ENCODE measurements at places on chromosomes 11 and 22. TPM values are rescaled to one million over a fixed set of nuclear protein-coding genes. Genes with fewer than 3 reads are reported as not detected.

Gene GLYAT
- total RNA-seq: not detected

Gene OR52E8
- not detected for total RNA-seq

GRCh38 chr11:14364322-14364721, 5.3 kb upstream of the RRAS2 start:
- H3K27me3 ChIP-seq: no peaks in the 10 kb centered on the region
- H3K4me1 ChIP-seq: no peaks in the 10 kb centered on the region
- H3K4me3 ChIP-seq: no peak overlapping the region
- no peak overlapping the region for H3K27ac ChIP-seq
- DNase-seq: no peak

Gene SULT4A1
- total RNA-seq: not detected

- no peak for DNase-seq
- no peaks in the 10 kb centered on the region for H3K36me3 ChIP-seq
- peaks cover 37% of the 10 kb centered on the region for H3K4me1 ChIP-seq
- H3K27me3 ChIP-seq: no peaks in the 10 kb centered on the region
Observed at GRCh38 chr11:19777377-19778102, 64.9 kb downstream of the NAV2 start.

DNA sequence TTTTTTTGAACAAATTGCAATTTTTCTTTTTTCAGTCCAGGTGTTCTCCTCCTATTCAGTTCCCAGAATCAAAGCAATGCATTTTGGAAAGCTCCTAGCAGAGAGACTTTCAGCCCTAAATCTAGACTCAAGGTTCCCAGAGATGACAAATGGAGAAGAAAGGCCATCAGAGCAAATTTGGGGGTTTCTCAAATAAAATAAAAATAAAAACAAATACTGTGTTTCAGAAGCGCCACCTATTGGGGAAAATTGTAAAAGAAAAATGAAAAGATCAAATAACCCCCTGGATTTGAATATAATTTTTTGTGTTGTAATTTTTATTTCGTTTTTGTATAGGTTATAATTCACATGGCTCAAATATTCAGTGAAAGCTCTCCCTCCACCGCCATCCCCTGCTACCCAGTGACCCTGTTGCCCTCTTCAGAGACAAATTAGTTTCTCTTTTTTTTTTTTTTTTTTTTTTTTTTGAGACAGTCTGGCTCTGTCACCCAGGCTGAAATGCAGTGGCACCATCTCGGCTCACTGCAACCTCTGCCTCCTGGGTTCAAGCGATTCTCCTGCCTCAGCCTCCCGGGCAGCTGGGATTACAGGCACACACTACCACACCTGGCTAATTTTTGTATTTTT, 6.2 kb upstream of the UBE4A start:
- no peak overlapping the region for H3K27ac ChIP-seq
- H3K4me1 ChIP-seq: no peaks in the 10 kb centered on the region
- DNase-seq: no peak

- H3K4me1 ChIP-seq: no peaks in the 10 kb centered on the region
- no peak overlapping the region for H3K4me3 ChIP-seq
- no peak overlapping the region for H3K27ac ChIP-seq
Observed at GRCh38 chr11:131955904-131956303, 585.5 kb downstream of the NTM start.

Gene RTN4R
- 4.6 TPM for total RNA-seq

Gene WBP2NL
- 2.8 TPM for total RNA-seq

- peak overlapping the region; percentile 93 for H3K4me3 ChIP-seq
- no peaks in the 10 kb centered on the region for H3K27me3 ChIP-seq
- H3K27ac ChIP-seq: no peak overlapping the region
- H3K4me1 ChIP-seq: peaks cover 13% of the 10 kb centered on the region
- H3K36me3 ChIP-seq: no peaks in the 10 kb centered on the region
Observed at GRCh38 chr11:44096360-44097185, 1.1 kb downstream of the EXT2 start.

DNA sequence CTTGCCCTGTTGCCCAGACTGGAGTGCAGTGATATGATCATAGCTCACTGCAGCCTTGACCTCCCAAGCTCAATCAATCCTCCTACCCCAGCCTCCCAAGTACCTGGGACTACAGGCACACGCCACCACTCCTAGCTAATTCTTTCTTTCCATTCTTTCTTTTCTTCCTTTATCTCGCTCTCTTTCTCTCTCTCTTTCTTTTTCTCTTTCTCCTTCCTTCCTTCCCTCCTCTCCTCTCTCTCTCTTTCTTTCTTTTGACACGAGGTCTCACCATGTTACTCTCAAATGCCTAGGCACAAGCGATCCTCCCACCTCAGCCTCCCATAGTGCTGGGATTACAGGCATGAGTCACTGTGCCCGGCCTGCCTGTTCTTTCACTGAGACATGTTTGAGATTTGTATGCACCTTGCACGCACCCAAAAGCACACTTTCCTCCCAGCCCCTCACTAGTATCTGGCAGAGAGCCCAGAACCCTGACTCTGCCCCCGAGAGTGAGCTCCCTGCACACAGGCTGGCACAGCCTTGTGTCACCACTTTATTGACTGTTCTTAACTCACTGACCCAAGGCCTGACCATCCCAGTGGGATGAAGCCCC, 56.8 kb downstream of the CD6 start:
- no peaks in the 10 kb centered on the region for H3K27me3 ChIP-seq
- peaks cover 3% of the 10 kb centered on the region for H3K4me1 ChIP-seq
- H3K36me3 ChIP-seq: no peaks in the 10 kb centered on the region
- no peak overlapping the region for H3K4me3 ChIP-seq
- peak; percentile 50 for DNase-seq
